ENCODE measurements at places on chromosomes 11 and 22.

GRCh38 chr22:37657590-37658132 is 862 bp upstream of the PDXP start:
- no peaks in the 10 kb centered on the region for H3K36me3 ChIP-seq
- H3K4me3 ChIP-seq, result peak overlapping the region; percentile 88
- H3K27ac ChIP-seq, result peak overlapping the region; percentile 93
- H3K4me1 ChIP-seq, result peaks cover 17% of the 10 kb centered on the region

- no peaks in the 10 kb centered on the region for H3K36me3 ChIP-seq
- DNase-seq, result no peak
- H3K4me1 ChIP-seq, result no peaks in the 10 kb centered on the region
- H3K27ac ChIP-seq, result no peak overlapping the region
Observed at GRCh38 chr11:116605543-116606459, 167.0 kb downstream of the BUD13 start.

- DNase-seq, result no peak
- no peak overlapping the region for H3K4me3 ChIP-seq
- H3K36me3 ChIP-seq, result no peaks in the 10 kb centered on the region
- H3K27me3 ChIP-seq, result no peaks in the 10 kb centered on the region
- no peaks in the 10 kb centered on the region for H3K4me1 ChIP-seq
Observed at GRCh38 chr11:92384358-92384757, 159.7 kb downstream of the FAT3 start.

DNA sequence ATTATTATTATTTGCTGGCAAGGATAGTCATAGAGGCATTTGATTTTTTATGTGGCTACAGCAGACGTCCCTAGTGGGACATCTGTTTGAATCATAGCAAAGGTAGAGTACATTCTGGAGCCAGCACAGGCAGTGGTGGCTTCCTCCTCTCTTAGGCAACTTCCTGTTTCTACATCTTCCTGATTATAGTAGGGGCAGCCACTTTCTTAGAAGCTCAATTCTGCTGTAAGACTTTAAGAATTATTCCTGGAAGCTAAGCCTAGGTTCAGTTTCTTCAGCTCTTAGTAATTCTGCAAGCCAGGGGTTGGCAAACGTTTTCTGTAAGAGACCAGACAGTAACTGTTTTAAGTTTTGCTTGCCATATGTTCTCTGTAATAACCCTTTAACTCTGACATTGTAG is 129.3 kb upstream of the TENM4 start:
- H3K27ac ChIP-seq, result no peak overlapping the region
- H3K4me3 ChIP-seq, result no peak overlapping the region
- no peaks in the 10 kb centered on the region for H3K4me1 ChIP-seq
- H3K36me3 ChIP-seq, result no peaks in the 10 kb centered on the region

- no peaks in the 10 kb centered on the region for H3K36me3 ChIP-seq
- no peak overlapping the region for H3K4me3 ChIP-seq
- H3K27me3 ChIP-seq, result no peaks in the 10 kb centered on the region
- H3K4me1 ChIP-seq, result no peaks in the 10 kb centered on the region
- DNase-seq, result no peak
Observed at GRCh38 chr22:45563362-45564040, 60.8 kb downstream of the FBLN1 start.

DNA sequence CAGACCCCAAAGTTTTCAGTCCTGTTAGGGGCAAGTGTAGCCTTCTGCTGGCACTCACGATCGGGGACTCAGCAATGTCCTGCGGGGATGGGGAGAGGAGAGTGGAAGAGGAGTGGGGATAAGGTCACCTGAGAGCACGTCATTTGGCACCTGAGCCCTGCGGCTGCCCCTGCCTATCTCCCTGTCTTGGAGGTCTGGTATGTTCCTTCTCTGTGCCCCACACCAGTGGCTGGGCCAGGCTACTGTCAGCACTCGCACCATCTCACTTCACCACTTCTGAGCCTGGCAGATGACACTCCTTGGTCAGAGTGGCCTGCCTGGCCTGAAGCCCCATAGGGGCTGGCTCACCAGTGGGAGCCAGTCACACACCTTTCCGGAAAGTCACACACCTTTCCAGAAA is 20.1 kb upstream of the CHADL start:
- no peaks in the 10 kb centered on the region for H3K27me3 ChIP-seq
- H3K27ac ChIP-seq, result no peak overlapping the region
- DNase-seq, result no peak
- H3K4me1 ChIP-seq, result peaks cover 21% of the 10 kb centered on the region
- peaks cover 12% of the 10 kb centered on the region for H3K36me3 ChIP-seq

- no peak overlapping the region for H3K4me3 ChIP-seq
- DNase-seq, result no peak
- no peaks in the 10 kb centered on the region for H3K27me3 ChIP-seq
- no peaks in the 10 kb centered on the region for H3K36me3 ChIP-seq
Observed at GRCh38 chr11:47208628-47209027, 6.1 kb upstream of the DDB2 start.

- H3K4me1 ChIP-seq, result no peaks in the 10 kb centered on the region
- H3K27ac ChIP-seq, result no peak overlapping the region
- H3K36me3 ChIP-seq, result no peaks in the 10 kb centered on the region
- no peak overlapping the region for H3K4me3 ChIP-seq
- peaks cover 4% of the 10 kb centered on the region for H3K27me3 ChIP-seq
Observed at GRCh38 chr11:75254326-75254725, 13.8 kb downstream of the TPBGL start.

DNA sequence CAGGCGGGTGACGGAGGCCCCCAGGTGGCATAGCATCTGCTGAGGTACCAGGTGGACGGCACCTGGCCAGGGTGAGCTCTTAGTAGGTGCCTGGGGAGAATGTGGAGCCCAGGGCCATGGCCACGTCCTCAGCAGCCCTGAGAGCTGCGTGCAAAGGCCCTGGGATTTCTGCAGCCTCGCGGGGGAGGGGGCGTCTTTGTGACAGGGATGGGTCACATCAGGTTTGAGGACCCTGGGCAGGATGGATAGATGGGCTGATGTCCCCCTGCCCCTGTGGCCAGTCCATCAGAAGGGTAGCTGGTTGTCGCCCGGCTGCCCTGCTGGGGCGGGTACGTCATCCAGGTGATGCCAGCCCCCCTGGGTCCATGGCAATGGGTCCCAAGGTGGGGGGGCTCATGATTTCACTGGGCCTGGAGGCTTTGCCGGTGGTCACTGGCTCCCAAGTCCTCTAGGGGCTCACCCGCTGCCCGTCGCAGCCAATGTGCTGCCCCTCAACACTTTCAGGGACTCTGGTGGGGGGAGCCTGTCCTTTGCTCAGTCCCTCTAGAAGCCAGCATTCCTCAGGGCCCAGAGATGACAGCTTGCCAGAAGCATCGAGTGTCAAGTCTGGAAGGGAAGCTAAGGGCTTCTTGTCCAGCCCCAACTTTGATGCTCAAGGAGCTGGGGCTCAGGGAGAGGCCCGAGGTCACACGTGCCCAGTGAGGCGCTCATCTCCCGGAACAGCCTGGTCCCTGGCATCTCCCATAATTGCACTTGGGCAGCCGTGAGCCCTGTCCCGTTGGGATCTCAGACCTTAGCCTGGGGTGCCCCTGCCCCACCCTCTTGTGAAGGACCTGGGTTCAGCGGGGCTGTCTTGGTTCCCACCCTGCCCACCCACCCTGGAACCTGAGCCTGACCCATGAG is 777 bp downstream of the TBX10 start:
- H3K4me3 ChIP-seq, result no peak overlapping the region
- no peaks in the 10 kb centered on the region for H3K36me3 ChIP-seq
- no peak overlapping the region for H3K27ac ChIP-seq

DNA sequence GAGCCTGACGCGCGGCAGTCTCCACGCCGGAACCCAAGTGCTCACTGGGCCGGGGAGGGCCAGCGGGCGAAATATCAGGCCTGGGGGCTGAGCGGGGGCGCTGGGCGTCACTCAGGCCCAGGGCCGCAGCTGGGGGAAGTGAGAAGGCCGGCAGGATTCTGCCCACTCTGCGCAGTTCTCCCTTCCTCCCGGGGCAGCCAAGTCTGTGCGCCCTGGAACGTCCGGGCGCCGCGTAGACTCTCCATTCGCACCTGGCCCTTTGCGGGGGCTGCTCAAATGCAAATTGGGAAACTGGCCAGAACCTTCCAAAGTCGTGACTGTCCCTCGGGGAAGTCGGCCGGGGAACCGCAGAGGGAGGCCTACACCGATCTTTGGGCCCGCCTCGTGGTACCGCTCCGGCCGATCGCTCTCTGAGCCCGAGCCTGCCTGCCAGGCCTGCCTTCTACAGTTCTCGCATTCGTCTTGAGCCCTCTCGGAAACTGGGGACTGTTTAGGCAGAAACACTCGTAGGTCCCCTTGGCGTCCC is 2.2 kb upstream of the SLC6A5 start:
- no peak overlapping the region for H3K4me3 ChIP-seq
- no peak for DNase-seq
- H3K4me1 ChIP-seq, result no peaks in the 10 kb centered on the region
- H3K27me3 ChIP-seq, result peaks cover 23% of the 10 kb centered on the region
- no peaks in the 10 kb centered on the region for H3K36me3 ChIP-seq
- H3K27ac ChIP-seq, result no peak overlapping the region

DNA sequence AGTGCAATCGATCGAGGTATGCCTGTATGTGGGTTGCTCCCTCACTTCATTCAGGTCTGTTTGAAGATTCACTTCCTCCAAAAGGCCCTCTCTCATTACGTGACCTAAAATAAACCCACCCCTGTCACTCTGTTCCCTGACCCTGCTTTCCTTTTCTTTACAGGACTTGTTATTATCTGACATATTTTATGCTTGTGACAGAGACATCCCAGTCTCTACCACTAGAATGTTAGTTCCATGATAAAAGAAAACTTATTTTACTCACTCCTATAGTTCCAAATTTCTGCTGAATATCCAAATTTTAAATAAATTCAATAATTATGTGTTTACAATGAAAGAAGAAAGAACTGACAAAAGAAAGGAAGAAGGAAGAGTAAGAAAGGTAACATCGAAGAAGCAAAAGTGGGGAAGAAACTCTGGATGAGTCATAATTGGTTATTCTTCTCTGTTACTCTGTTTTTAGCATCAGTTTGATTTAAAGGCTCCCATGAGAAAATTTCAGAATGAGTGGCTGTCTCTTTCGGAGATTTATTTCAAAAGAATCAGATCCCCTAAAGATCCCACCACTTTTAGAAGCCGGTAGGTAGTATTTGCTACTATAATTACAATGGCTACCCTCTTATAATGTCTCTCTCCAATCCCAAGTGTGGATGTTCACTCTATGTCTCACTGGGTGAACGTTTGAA is 33.5 kb downstream of the ENTHD1 start:
- H3K4me1 ChIP-seq, result no peaks in the 10 kb centered on the region
- H3K4me3 ChIP-seq, result no peak overlapping the region
- H3K27ac ChIP-seq, result no peak overlapping the region

DNA sequence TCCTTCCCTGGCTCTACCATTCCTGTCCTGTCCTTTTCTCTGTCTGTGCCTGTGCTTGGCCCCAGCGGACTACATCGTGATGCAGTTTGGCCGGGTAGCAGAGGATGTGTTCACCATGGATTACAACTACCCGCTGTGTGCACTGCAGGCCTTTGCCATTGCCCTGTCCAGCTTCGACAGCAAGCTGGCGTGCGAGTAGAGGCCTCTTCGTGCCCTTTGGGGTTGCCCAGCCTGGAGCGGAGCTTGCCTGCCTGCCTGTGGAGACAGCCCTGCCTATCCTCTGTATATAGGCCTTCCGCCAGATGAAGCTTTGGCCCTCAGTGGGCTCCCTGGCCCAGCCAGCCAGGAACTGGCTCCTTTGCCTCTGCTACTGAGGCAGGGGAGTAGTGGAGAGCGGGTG is 20.4 kb downstream of the TUB start:
- H3K36me3 ChIP-seq, result no peaks in the 10 kb centered on the region
- no peaks in the 10 kb centered on the region for H3K27me3 ChIP-seq
- no peak for DNase-seq
- no peak overlapping the region for H3K27ac ChIP-seq

DNA sequence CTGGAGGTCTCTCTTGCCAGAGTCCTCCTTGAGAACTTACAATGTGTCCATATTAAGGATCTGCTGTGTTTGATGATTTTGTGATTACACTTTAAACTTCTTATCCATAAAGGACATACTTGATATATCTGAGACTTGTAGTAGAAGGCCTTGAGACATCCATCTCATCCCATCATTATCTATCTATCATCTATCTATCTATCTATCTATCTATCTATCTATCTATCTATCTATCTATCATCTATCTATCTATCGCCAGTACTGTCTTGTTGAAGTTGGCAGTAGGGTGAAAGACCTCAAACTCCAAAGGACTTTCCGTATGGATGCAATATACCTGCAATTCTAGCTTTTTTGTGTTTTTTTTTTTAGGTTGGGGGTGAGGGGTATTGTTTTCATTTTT is 2.5 kb upstream of the EHF start:
- no peaks in the 10 kb centered on the region for H3K36me3 ChIP-seq
- no peaks in the 10 kb centered on the region for H3K4me1 ChIP-seq
- no peak overlapping the region for H3K4me3 ChIP-seq
- no peaks in the 10 kb centered on the region for H3K27me3 ChIP-seq
- DNase-seq, result no peak
